ENCODE measurements at places on chromosomes 13 and 19.
A peak's percentile ranks its signal among the peaks of the same experiment; 100 is the strongest.

GRCh38 chr19:18340190-18340989 is at the start of gene PGPEP1:
Gene PGPEP1, plus strand, starts transcription at chr19:18340598. Its CDS starts 84 bp downstream, at chr19:18340682.
- peak; percentile 91 for DNase-seq

GRCh38 chr13:98549006-98549727 is 27.7 kb downstream of the STK24 start:
- DNase-seq, result no peak

GRCh38 chr19:6475321-6476108 is 6.1 kb downstream of the DENND1C start:
- DNase-seq, result no peak

- DNase-seq, result no peak
Measured at GRCh38 chr13:100512422-100512821, 76.2 kb downstream of the GGACT start.

GRCh38 chr13:19927117-19927748 is 31.3 kb upstream of the ZMYM2 start:
- no peak for DNase-seq

- no peak for DNase-seq
Measured at GRCh38 chr13:101552786-101553185, 100.3 kb downstream of the ITGBL1 start.

GRCh38 chr13:46184277-46184699 is 2.3 kb upstream of the LCP1 start:
- DNase-seq, result no peak
